ENCODE measurements at places on chromosomes 4 and X. TPM values are rescaled to one million over a fixed set of nuclear protein-coding genes. Genes with fewer than 3 reads are reported as not detected.
A peak's percentile ranks its signal among the peaks of the same experiment; 100 is the strongest.

KLKB1 gene
- not detected for total RNA-seq

RAB9B gene
- total RNA-seq = 2.0 TPM

FRMPD3 gene
- total RNA-seq = not detected

ITIH6 gene
- not detected for total RNA-seq

GRCh38 chr4:8435656-8436121 is 4.8 kb downstream of the ACOX3 start:
- no peaks in the 10 kb centered on the region for H3K27me3 ChIP-seq
- H3K27ac ChIP-seq = no peak overlapping the region
- peaks cover 3% of the 10 kb centered on the region for H3K36me3 ChIP-seq
- H3K4me1 ChIP-seq = peaks cover 22% of the 10 kb centered on the region
- no peak overlapping the region for H3K4me3 ChIP-seq

DNA sequence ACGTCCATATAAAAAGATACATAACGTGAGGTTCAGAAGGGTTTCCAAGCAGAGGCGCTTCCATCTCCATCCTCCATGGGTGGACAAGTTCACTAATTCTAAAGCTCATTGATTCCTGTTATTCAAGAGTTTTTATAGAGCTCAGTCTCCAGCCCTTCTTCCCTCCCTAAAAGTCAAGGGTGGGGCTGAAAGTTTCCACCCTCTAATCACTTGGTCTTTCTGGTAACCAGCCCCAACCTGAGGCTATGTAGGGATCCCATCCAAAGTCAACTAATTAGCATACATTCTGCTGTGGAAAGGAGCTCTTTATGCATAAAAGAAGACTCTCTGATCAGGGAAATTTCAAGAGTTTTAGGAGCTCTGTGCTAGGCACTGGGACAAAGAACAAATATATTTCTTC is 46.9 kb upstream of the VEGFC start:
- no peaks in the 10 kb centered on the region for H3K36me3 ChIP-seq
- no peak overlapping the region for H3K4me3 ChIP-seq
- no peak for DNase-seq
- peaks cover 48% of the 10 kb centered on the region for H3K4me1 ChIP-seq
- H3K27ac ChIP-seq = no peak overlapping the region
- no peaks in the 10 kb centered on the region for H3K27me3 ChIP-seq

- H3K4me1 ChIP-seq = peaks cover 39% of the 10 kb centered on the region
- no peak overlapping the region for H3K27ac ChIP-seq
- no peak overlapping the region for H3K4me3 ChIP-seq
- DNase-seq = no peak
- H3K36me3 ChIP-seq = peaks cover 6% of the 10 kb centered on the region
Observed at GRCh38 chr4:140704964-140705363, 51.2 kb downstream of the TBC1D9 start.

DNA sequence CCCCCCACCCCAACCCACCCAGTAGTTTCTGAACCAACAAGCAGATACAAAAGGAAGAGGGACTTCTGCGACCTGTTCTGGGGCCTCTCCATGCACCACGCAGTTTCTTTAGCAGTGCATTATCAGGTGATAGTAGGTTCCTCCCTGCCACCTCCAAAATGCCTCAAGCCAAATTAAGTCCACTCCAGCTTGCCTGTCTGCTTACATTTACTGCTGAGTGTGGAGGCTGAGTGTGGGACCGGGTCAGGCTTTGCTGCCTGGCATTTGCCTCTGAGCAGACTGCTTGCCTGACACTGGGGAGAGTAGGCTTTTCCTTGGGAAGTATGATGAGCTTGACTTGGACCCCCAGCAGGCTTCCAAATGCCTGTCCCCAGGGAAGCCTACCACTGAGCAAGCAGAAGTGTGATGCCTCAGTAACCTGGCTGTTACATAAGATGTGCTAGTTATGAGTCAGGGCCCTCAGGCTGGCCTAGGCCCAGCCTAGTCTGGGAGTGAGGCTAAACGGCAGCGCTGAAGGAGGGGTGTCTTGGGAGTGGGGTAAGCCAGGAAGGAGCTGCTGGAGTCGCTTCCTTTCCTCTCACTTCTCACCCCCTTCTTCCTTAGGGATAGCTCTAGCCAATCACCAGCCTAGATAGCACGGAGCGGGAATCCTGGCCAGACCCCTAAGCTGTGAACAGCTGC is 9.0 kb downstream of the TSC22D3 start:
- DNase-seq = no peak
- no peaks in the 10 kb centered on the region for H3K36me3 ChIP-seq
- H3K4me1 ChIP-seq = peaks cover 13% of the 10 kb centered on the region

DNA sequence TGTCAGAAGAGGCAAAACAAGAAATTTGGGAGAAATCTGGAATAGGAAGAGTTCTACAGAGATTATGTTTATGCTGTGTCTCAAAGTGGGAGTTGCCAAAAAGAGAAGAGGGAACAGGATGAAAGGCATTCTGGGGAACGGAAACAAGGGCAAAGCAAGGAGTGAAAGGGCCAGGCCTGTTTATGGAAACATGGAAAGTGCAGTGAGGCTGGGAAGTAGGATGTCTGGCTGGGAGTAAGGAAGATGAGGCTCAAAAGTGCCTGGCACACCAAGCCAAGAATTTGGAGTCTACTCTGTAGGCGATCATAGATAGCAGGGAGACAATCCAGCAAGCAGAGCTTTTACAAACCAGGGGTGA is 1.8 kb upstream of the CUL4B start:
- H3K36me3 ChIP-seq = no peaks in the 10 kb centered on the region
- DNase-seq = no peak
- no peak overlapping the region for H3K4me3 ChIP-seq
- no peaks in the 10 kb centered on the region for H3K27me3 ChIP-seq

GRCh38 chr4:66633477-66633876 is 911.8 kb downstream of the CENPC start:
- peak overlapping the region; percentile 37 for H3K27ac ChIP-seq
- H3K27me3 ChIP-seq = no peaks in the 10 kb centered on the region
- no peak overlapping the region for H3K4me3 ChIP-seq
- no peak for DNase-seq
- H3K4me1 ChIP-seq = peaks cover 47% of the 10 kb centered on the region

DNA sequence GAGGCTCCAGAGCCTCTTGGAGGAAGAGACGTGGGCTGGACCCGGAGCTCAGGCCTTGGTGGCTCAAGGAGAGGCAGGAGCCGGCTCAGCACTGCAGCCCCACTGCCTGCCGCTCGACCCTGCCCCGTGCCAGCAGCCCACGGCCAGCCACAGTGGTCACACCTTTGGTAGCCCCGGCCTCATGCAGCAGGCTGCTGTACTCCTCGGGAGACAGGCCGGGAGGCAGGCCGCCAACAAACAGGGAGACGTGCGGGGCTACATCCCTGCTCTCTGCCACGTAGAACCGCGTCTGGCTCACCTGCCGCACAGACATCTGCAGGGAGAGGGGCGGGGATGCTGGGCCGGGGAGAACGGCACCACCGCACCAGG is 7.6 kb downstream of the DGKQ start:
- no peaks in the 10 kb centered on the region for H3K27me3 ChIP-seq
- no peaks in the 10 kb centered on the region for H3K4me1 ChIP-seq
- no peak overlapping the region for H3K4me3 ChIP-seq
- H3K36me3 ChIP-seq = no peaks in the 10 kb centered on the region
- DNase-seq = no peak
- H3K27ac ChIP-seq = no peak overlapping the region

DNA sequence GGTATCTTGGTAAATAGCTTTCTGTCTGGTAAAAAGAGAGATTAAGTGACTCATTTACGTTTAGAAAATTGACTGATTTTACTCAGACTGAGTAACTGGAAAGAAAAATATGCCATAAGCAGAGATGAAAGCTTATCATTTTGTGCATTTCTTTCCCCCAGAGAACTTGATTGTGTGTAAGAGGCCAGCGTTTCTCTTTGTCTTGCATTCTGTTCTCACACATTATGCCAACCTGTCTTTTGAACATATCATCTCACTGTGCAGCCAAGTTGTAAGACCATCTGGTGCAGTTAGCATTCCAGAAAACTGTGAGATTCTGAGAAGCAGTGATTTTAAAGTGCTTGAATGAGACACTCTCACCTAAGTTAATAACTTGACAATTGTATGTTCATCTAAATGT is 651.3 kb downstream of the TECRL start:
- H3K4me1 ChIP-seq = no peaks in the 10 kb centered on the region
- DNase-seq = no peak
- H3K36me3 ChIP-seq = no peaks in the 10 kb centered on the region

DNA sequence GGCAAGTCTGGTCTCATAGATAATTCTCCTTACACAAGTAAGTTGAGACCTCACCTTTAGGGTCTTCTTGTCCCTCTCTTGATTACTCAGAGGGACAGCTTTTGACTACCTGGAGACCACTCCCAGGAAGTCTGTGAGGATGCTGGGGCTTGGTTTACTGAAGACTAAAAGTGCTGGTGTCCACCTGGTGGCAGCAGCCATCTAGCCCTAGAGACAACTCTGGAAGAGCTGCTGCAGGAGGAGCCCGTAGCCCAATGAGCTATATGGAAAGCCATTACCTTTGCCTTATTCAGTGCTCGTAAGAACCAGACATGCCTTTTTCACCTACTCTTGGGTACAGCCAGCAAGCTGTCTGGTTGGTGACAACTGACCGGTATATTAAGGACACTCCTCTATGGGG is 7.3 kb downstream of the FGFBP2 start:
- no peak for DNase-seq
- no peaks in the 10 kb centered on the region for H3K4me1 ChIP-seq
- no peak overlapping the region for H3K27ac ChIP-seq
- no peaks in the 10 kb centered on the region for H3K36me3 ChIP-seq
- no peak overlapping the region for H3K4me3 ChIP-seq

GRCh38 chrX:42384956-42385355 is 393.0 kb downstream of the PPP1R2C start:
- DNase-seq = no peak
- H3K4me1 ChIP-seq = no peaks in the 10 kb centered on the region
- no peak overlapping the region for H3K27ac ChIP-seq
- H3K27me3 ChIP-seq = no peaks in the 10 kb centered on the region
- no peaks in the 10 kb centered on the region for H3K36me3 ChIP-seq

DNA sequence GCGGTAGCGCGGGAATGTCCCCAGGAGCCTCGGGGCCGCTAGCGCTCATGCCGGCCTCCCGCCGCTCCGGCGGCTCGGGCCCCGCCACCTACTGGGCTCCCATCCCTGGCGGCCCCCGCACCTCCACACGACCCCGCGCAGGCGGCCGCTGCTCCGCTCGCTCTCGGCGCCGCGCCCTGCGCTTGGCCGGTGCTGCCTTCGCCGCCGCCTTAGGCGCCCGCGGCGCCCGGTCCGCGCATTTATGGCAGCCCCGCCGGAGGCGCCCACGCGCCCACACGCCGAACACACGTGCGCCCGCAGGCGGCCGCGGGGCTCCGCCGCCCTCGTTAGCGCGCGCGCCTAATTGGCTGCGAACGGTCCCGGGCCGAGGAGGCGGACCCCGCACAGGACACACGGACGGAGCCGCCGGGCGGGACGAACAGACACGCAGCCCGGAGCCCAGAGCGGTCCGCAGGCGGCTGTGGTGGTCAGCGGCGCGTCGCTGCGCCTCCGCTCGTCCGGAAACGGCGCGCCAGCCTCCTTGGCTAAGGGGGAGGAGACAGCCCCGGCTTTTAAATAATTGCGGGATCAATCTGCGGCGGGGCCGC is at the start of gene NKX1-1:
TSS of gene NKX1-1 (minus strand) at position 49 of the 587 bp plus-strand sequence. CDS start at position 49, 0 bp downstream.
- H3K36me3 ChIP-seq = no peaks in the 10 kb centered on the region
- no peak for DNase-seq
- H3K27me3 ChIP-seq = peaks cover 2% of the 10 kb centered on the region
- H3K4me3 ChIP-seq = no peak within 1 kb of the TSS
- no peaks in the 10 kb centered on the region for H3K4me1 ChIP-seq
- H3K27ac ChIP-seq = no peak within 1 kb of the TSS

GRCh38 chr4:515251-515650 is 16.2 kb downstream of the PIGG start:
- H3K36me3 ChIP-seq = peaks cover 65% of the 10 kb centered on the region
- no peaks in the 10 kb centered on the region for H3K27me3 ChIP-seq
- DNase-seq = no peak
- no peak overlapping the region for H3K27ac ChIP-seq
- no peaks in the 10 kb centered on the region for H3K4me1 ChIP-seq

GRCh38 chr4:73221734-73222133 is 36.9 kb downstream of the ANKRD17 start:
- H3K36me3 ChIP-seq = no peaks in the 10 kb centered on the region
- peak overlapping the region; percentile 52 for H3K27ac ChIP-seq
- DNase-seq = no peak
- peak overlapping the region; percentile 53 for H3K4me3 ChIP-seq
- H3K27me3 ChIP-seq = no peaks in the 10 kb centered on the region
- H3K4me1 ChIP-seq = peaks cover 32% of the 10 kb centered on the region

- peaks cover 28% of the 10 kb centered on the region for H3K4me1 ChIP-seq
- no peak overlapping the region for H3K4me3 ChIP-seq
- H3K27me3 ChIP-seq = no peaks in the 10 kb centered on the region
- no peak for DNase-seq
Observed at GRCh38 chr4:82733636-82734035, 65.0 kb downstream of the SCD5 start.

DNA sequence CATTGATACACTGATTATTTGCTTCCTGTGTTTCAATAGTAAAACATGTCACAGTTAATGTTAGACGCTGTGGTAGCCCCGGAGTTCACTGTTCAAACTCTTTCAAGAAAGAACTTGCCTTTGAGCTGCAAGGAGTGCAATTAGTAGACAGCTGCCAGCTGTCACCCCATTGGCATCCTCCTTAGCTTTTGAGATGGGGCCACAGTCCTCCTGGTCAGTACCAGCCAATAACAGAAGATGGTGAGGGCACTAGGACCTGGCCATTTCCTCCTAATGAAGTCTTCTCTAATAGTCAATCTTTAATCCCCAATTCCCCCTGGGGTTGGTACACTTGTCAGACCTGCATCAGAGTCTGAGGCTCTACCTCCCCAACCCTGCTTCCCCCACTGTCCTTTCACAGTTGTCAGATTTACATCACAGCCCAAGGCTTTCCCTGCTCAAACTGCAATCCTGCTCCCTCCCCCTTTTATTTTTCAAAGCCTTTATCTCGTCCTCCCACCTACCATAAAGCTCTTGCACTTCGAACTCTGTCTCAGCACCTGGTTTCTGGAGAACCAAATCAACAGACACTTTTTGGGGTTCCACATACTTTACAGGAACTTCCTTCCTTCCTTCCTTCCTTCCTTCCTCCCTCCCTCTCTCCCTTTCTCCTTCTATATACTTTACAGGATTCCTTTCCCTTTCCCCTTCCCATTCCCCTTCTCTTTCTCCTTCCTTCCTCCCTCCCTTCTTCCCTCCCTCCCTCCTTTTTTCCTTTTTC is 182.0 kb downstream of the RASL11B start:
- H3K36me3 ChIP-seq = no peaks in the 10 kb centered on the region
- H3K4me1 ChIP-seq = peaks cover 13% of the 10 kb centered on the region
- no peaks in the 10 kb centered on the region for H3K27me3 ChIP-seq
- H3K27ac ChIP-seq = no peak overlapping the region
- DNase-seq = no peak
- H3K4me3 ChIP-seq = no peak overlapping the region

- no peak for DNase-seq
- no peak overlapping the region for H3K4me3 ChIP-seq
- no peaks in the 10 kb centered on the region for H3K27me3 ChIP-seq
Observed at GRCh38 chr4:120667102-120667501, 255.4 kb downstream of the PRDM5 start.

DNA sequence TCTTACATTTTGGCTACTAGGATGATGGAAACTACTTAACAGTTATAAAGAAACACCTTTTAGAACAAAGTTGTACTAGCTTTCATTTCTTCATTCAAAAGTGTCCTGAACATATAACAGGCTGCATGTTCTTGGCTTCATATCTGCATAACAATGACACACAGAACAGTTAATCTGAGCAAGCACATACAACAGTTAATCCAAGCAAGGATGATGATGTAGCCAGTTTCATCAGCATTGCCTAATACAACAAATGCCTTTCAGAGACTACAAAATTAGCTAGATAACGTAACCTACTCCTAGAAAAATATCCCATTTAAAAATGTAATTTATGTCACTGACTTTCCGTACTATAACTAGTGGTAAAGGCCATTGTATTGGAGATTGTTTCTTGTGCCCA is 182.1 kb downstream of the SCFD2 start:
- peaks cover 30% of the 10 kb centered on the region for H3K4me1 ChIP-seq
- no peak overlapping the region for H3K27ac ChIP-seq
- peaks cover 2% of the 10 kb centered on the region for H3K36me3 ChIP-seq
- no peaks in the 10 kb centered on the region for H3K27me3 ChIP-seq
- no peak overlapping the region for H3K4me3 ChIP-seq
- DNase-seq = no peak
